Activated CD8-positive, alpha-beta memory T cell treated with anti-CD3 and anti-CD28 coated beads for 1 hour (primary cell): ENCODE measurements at places on chromosomes 12 and 14.

- DNase-seq = no peak
Measured at GRCh38 chr12:57181561-57182155, 34.2 kb upstream of the LRP1-AS start.

- DNase-seq = no peak
Measured at GRCh38 chr14:91249841-91250616, 5.5 kb upstream of the GPR68 start.

- no peak for DNase-seq
Measured at GRCh38 chr12:66884091-66884490, 205.2 kb upstream of the GRIP1 start.

GRCh38 chr12:124687917-124688316 lies 120.5 kb upstream of the NCOR2 start:
- no peak for DNase-seq

DNA sequence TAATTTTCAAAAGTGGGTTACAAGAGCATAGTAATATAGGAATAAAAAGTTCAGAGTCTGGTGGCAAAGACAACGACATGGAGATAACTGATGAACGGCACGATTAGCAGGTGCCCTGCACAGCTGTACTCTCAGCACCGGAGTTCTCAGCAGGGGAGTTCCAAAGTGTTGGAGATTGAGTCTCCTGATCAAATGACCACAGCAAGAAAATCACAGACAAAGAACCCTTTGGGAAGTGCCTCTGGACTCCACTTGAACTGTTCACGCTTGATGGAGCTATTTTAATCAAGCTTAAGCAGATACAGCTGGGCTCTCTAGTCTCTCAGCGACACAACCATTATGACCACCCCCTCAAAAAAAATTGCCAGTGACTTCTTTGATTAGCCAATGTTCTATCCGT lies 153.1 kb downstream of the ALG10B start:
- no peak for DNase-seq

DNA sequence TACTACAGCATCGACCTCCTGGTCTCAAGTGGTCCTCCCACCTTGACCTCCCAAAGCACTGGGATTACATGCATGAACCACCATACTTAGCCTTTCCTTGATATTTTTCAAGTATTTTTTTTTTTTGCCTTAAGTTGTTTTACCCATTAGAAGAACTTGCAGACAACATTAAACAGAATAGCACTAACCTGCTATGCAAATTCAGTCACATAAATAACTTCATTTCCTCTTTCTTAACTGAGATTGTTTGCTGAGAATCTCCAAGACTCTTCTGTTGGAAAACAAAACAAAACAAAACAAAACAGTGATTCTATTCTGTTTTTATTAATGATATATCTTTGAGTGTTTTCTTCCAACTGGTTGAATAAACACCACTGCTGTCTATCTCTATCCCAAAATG lies 115.9 kb upstream of the IFNG-AS1 start:
- DNase-seq = no peak

DNA sequence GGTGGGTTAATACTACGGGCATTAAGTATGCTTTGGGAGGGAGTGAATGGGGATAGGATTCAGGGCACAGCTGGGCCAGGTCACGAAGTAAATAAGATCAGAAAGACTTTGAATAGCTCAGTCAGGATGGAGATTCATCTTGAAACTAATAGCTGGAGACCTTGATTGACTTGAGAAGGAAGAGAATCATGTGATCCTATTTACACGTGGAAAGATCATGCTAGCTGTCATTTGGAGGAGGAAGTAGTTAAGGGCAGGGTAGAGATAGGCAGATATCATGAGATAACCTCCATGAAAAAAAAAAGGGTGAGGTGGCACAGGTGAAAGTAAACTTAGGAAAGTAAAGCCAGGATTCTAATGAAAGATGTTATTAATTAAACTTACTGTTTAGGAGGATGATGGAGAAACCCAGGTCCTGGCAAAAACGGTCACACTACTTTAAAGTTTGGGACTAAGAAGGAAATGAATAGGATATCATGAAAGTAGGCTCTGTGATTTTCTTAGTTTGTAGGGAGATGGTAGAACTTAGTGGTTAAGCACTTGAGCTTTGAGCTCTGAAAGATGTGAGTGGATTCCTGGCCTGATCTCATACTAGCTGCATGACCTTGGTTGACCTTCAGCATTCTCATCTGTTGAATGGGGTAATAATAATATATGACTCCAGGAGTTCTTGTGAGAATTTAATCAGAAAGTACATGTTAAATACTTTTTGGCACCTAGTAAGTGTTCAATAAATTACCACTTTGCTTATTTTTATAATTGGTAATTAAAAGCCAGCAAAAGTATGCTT lies 439.0 kb downstream of the NRXN3 start:
- DNase-seq = no peak

- DNase-seq = no peak
Measured at GRCh38 chr12:69061574-69061973, 128.6 kb upstream of the CPM start.

DNA sequence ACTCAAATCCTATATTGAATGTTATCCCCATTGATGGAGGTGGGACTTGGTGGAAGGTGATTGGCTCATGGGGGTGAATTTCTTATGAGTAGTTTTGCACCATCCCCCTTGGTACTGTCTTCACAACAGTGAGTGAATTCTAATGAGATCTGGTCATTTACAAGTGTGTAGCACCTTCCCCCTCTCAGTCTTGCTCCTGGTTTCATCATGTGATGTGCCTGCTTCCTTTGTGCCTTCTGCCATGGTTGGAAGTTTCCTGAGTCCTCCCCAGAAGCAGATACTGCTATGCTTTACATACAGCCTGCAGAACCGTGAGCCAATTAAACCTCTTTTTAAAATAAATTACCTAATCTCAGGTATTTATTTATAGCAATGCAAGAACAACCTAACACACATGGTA lies 302.4 kb upstream of the KITLG start:
- no peak for DNase-seq

GRCh38 chr12:95637471-95638155 lies 86.3 kb upstream of the USP44 start:
- DNase-seq = no peak

GRCh38 chr14:21652209-21652808 lies 1.3 kb upstream of the OR4E2 start:
- DNase-seq = no peak

- no peak for DNase-seq
Measured at GRCh38 chr14:24979725-24980239, 70.2 kb downstream of the STXBP6 start.

- DNase-seq = no peak
Measured at GRCh38 chr14:91352728-91353692, 64.6 kb downstream of the CCDC88C start.

- no peak for DNase-seq
Measured at GRCh38 chr12:122981587-122982476, 1.4 kb downstream of the ARL6IP4 start.

- DNase-seq = peak; percentile 33
Measured at GRCh38 chr12:51341251-51342007, 5.0 kb downstream of the CELA1 start.

- peak; percentile 23 for DNase-seq
Measured at GRCh38 chr14:60753264-60754119, 18.9 kb downstream of the MNAT1 start.

DNA sequence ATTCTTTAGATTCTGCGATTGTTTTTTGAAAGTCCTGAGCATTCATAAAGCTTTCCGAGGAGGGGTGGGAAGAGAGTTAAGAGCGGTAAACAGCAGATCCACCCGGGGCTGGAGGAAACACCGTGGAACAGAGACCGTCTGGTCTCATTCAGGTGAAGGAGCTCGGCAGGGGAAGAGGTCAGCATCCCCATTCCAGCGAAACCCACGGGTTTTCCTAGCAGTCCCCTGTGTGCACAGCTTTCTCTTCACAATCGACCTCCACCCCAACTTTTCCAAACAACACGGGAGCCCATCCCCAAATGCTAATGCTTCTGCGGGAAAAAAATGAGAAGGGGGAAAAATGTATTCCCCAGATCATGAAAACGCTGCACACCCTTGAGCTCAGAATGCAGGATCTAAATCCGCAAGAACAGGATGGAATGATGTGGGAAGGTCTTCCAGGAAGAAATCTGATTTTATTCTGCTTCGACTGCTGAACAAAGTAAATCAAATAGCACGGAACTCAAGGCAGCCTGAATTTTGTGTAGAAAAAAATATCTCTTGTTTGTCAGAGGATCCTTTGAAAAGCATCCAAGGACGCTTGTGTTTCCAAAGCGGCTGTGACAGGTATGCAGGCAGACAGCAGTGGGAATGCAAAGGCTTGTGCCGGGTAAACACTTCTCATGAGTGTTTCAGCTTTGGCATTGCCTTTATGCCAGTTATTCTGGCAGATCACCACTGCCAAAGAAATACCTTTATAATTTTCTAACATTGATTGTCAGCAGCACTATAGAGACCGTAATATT lies 128.8 kb downstream of the NDUFA12 start:
- no peak for DNase-seq

DNA sequence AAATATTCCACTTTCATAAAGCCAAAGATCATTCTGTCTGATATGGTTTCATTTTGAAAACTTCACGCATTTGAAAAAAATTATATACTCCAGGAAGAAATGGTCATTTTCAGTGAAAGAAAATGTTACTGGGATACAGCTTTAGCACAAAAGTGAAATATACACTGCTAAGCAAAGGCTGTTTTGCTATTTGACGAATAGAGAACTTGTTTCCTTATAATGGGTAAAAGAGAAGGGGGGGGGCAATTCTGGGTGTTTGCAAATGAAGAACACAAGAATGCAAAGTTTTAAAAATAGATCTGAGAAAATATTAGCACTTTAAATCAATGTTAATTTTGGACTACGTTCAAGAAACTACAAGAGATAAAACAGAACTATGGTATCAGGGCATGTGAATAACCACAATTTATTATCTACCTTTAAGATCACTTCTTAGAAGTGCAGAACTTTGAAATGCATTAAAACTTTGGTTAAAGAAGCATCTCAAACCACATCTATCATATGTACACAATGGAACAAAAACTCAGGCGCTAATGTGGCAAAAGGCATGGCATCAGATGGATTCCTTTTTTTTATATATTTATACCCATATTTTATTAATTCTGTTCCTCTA lies 51.1 kb downstream of the EFCAB11 start:
- no peak for DNase-seq
